Foreskin keratinocyte (primary cell): ENCODE measurements at places on chromosomes 2 and 18. TPM values are rescaled to one million over a fixed set of nuclear protein-coding genes. Genes with fewer than 3 reads are reported as not detected.

Gene ANKRD30BL
- not detected in 2 replicates for polyA plus RNA-seq

Gene PLEKHB2
- 29.5 and 31.1 TPM in 2 replicates for polyA plus RNA-seq

Gene CROCC2
- polyA plus RNA-seq = not detected in 2 replicates

Gene GALNT5
- 2.6 and 4.4 TPM in 2 replicates for polyA plus RNA-seq

Gene CD8A
- polyA plus RNA-seq = 0.04 TPM in 1 of 2 replicates, not detected in the other

Gene TNFRSF11A
- 0.39 and 0.58 TPM in 2 replicates for polyA plus RNA-seq

Gene FABP1
- polyA plus RNA-seq = not detected in 2 replicates

DNA sequence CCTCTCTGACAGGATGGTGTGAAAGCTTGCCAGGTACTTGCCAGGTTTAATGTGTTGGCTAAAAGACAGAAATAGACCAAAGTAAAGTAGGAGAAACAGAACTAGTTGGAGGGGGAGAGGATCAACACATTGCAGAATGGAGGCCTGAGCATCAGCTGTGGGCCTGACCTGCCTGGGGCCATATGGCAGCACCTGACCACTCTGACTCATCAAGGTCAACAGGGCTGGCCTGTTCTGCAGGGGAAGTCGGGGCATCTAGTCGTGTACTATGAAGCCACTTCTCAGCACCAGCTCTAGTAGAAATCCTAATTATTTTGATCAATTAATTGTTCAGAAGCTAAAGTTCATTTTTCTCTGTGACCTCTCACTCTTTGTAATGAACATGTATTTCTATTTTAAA, 35.8 kb upstream of the NOSTRIN start:
- no peak for DNase-seq

DNA sequence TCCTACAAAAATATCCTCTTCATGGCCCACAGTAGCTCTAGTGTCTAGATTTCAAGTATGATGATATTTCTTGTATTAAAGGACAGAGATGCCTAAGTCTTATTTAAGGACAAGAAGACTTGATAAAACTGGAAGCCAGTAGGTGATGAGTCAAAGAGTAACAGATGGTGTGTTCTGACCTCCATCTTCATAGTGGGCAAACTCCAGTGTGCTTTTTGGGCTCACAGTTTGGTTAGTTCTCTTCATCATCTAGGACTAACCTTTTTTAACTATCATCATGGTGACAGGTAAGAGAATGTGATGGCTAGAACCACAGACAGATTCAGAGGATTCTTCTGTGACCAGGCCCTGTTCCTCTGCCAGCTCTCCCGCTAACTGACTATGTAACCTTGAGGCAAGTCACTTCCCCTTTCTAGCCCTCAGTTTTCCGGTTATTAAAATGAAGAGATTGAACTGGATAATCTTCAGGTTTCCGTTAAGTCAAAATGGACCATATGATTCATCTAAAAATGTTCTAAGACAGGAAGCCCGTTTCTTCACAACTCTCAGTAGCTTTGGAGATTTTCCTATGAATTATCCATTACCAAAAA, 140.3 kb upstream of the RASGRP3 start:
- no peak for DNase-seq

GRCh38 chr18:12011199-12011956, 30.1 kb downstream of the IMPA2 start:
- no peak for DNase-seq

GRCh38 chr2:150431561-150432311, 55.7 kb downstream of the RND3 start:
- no peak for DNase-seq
